ENCODE measurements at places on chromosomes 3 and 15. TPM values are rescaled to one million over a fixed set of nuclear protein-coding genes. Genes with fewer than 3 reads are reported as not detected.

DNA sequence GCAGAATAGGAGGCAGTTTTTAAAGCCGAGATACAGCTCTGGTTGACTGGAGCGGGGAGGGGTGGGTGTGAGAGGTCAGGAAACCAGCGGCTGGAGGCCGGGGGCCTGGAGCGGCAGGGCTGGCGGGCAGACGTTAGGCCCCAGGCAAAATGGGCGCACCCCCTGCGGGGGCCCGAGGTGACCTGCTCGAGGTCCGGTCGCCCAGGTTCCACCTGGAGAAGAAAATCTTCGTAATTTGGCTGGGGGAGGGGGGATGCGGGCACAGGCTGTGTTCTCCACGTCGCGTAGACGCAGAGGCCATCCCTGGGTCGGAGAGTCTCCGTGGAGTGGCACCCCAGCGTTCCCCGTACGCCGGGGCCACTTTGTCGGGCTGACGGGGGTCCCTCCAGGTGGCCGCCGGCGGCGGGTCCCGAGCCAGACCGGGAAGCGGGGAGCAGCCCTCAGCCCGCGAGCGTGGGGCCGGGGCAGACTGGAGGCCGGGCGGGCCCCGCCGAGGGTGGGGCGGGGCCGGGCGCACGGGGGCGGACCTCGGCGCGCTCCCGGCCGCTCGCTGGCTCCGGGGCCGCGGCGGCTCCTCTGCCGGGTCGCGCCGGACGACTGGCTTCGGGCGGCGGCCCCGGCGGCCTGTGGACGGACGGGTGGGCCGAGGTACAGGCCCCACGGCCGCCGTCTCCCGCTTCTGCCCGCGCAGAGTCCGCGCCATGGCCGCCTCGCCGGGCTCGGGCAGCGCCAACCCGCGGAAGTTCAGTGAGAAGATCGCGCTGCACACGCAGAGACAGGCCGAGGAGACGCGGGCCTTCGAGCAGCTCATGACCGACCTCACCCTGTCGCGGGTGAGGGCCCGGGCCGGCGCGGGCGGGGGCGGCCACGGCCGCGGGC, at the start of gene CRTC3:
Gene CRTC3, plus strand, starts transcription at position 553 of the 879 bp plus-strand sequence. Its CDS starts 149 bp downstream, at position 702.
- H3K36me3 ChIP-seq, result no peaks in the 10 kb centered on the region
- peak within 1 kb of the TSS; percentile 84 for H3K4me3 ChIP-seq
- H3K4me1 ChIP-seq, result peaks cover 5% of the 10 kb centered on the region
- DNase-seq, result peak; percentile 47

GRCh38 chr3:155308831-155309230, 15.3 kb upstream of the STRIT1 start:
- H3K27me3 ChIP-seq, result no peaks in the 10 kb centered on the region
- DNase-seq, result no peak
- peaks cover 13% of the 10 kb centered on the region for H3K4me1 ChIP-seq
- H3K36me3 ChIP-seq, result no peaks in the 10 kb centered on the region

GRCh38 chr3:53140847-53141845, 10.9 kb upstream of the RFT1 start:
- H3K4me1 ChIP-seq, result peaks cover 6% of the 10 kb centered on the region
- H3K27ac ChIP-seq, result no peak overlapping the region
- H3K27me3 ChIP-seq, result no peaks in the 10 kb centered on the region
- H3K36me3 ChIP-seq, result no peaks in the 10 kb centered on the region
- no peak overlapping the region for H3K4me3 ChIP-seq

The PLA1A gene
- not detected for total RNA-seq

Measured in WTC11 (cell line).